Stimulated activated CD4-positive, alpha-beta T cell treated with anti-CD3 and anti-CD28 coated beads, Interleukin-4, amount 100 ng/mL, for 48 hours (primary cell): ENCODE measurements at places on chromosomes 7 and 10.

DNA sequence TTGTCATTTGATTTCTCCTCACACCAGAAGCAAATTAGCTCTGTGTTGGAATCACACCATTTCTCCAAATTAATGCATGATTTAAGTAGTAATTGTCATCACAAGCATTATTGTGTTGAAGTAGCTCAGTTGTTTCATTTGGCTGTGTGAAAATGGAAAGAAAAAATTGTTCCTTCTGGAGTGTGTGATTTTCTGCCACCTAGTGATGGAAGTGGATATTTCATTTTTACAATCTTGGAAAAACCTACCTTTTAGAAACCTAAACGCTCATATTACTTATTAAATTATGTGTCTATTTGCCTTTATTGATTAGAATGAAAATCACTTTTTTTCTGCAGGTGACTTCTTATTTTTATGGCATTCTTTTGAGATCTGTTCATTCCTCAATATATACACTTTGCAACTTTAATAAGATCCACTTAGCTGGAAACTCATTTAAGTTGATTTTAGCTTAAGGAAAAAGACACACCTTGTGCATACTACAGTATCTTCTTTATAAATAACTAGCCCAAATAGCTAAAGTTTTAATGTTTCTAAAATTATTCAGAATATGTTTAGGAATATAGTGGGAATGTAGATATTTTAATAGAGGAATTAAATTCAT is 50.0 kb downstream of the SRI start:
- no peak for DNase-seq

DNA sequence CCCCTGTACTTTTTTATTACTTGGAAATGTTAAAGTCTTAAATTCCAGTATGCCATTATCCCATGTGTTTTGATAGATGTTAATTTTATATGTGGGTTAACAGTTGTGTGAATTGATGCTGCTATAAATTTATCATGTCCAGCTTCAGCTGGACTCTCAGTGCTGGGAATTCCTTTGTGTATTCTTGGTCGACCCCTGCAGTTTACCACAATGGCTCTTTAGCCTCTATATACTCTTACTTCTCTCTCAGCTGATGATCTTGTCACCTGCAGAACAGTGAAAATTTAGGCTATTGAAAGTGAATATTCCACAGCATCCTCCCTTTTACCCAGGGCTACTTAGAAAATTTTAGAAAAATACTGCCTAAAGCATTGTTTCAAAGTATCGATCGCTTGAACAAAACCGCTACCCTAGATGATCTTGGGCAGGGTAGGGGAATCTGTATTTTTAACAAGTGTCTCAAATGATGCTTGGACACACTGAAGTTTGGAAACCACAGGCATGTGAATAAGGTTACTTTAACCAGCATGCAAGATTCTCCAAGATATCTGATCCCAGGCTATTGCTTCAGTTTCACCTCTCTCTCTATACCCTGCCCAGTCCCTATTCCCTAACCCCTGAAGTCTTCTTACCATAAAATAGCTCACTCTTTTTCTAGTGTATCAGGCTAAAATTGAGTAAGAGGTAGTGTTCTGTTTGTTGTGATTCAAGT is 25.4 kb downstream of the LCOR start:
- no peak for DNase-seq

- no peak for DNase-seq
Measured at GRCh38 chr7:55128693-55129394, 110.0 kb downstream of the EGFR start.

DNA sequence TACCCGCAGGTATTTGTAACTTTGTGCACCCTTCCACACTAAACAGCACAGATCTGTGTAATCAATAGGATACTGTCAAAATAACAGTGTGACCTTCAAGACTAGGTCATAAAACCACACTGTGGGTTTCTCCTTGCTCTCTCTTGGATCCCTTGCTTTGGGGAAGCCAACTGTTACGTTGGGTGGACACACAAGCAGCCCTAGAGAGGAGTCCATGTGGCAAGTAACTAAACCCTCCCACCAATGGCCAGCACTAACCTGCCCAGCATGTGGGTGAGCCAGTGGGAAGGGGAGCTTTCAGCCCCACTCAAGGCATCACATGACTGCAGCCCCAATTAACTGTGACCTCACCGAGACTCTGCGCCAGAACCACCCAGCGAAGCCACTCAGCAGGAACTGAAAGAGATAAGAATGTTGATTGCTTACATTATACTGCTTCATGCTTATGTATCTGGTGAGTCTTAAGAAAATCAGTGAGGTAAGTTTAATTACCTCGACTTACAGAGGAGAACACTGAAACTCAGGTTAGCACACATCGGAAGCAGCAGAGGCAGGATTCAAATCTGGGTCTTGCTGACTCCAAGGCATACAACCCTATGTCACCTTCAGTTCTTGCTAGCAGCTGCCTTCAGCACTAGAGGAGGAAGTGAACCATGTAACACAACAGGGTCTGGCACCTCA is 9.4 kb upstream of the ZC3HAV1 start:
- DNase-seq = no peak

DNA sequence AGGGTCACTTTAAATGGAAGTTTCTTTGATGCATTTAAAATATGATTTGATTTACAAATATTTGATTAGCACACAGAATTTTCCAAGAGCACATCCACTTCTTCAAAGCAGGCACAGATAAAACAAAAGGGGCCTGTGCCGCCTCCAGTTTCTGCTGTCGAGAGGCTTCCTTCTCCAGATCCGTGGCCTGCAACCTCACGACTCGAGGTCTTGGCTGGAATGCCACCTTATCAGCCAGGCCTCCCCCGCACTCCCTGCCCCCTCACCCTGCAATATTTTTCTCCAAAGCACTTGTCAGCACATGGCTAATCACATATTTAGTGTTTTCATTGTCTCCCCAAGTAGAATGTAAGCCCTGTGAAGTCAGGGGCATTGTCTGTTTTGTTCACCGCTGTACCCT is 12.5 kb downstream of the PYROXD2 start:
- DNase-seq = no peak
